ENCODE measurements at places on chromosomes 5 and 9. TPM values are rescaled to one million over a fixed set of nuclear protein-coding genes. Genes with fewer than 3 reads are reported as not detected.

The PCDHA13 gene
- not detected for total RNA-seq

The GDA gene
- total RNA-seq = not detected

The CXCL14 gene
- not detected for total RNA-seq

The SPAG8 gene
- total RNA-seq = 1.5 TPM

The CAMK4 gene
- total RNA-seq = 71.8 TPM

The IFNK gene
- total RNA-seq = not detected

The FUT7 gene
- total RNA-seq = not detected

The SLC22A4 gene
- 1.7 TPM for total RNA-seq

The RHOBTB3 gene
- 0.39 TPM for total RNA-seq

The NOTCH1 gene
- total RNA-seq = 81.3 TPM

The ODF2 gene
- total RNA-seq = 61.5 TPM

The SOHLH1 gene
- total RNA-seq = not detected

The WDR38 gene
- not detected for total RNA-seq

The IQGAP2 gene
- total RNA-seq = 28.3 TPM

The INSYN2B gene
- not detected for total RNA-seq

- no peak overlapping the region for H3K27ac ChIP-seq
- no peaks in the 10 kb centered on the region for H3K27me3 ChIP-seq
- no peak for DNase-seq
Observed at GRCh38 chr5:23330726-23331125, 176.7 kb upstream of the PRDM9 start.

GRCh38 chr5:59891962-59892643, 1.4 kb downstream of the PDE4D start:
- DNase-seq = no peak
- no peak overlapping the region for H3K27ac ChIP-seq
- H3K36me3 ChIP-seq = no peaks in the 10 kb centered on the region

GRCh38 chr5:146196459-146197048, 6.9 kb upstream of the RBM27 start:
- no peak overlapping the region for H3K4me3 ChIP-seq
- no peaks in the 10 kb centered on the region for H3K36me3 ChIP-seq
- no peaks in the 10 kb centered on the region for H3K27me3 ChIP-seq
- peaks cover 6% of the 10 kb centered on the region for H3K4me1 ChIP-seq
- no peak overlapping the region for H3K27ac ChIP-seq

GRCh38 chr9:16898464-16898863, 28.0 kb upstream of the BNC2 start:
- H3K27ac ChIP-seq = no peak overlapping the region
- H3K27me3 ChIP-seq = no peaks in the 10 kb centered on the region
- H3K36me3 ChIP-seq = no peaks in the 10 kb centered on the region
- DNase-seq = no peak
- no peak overlapping the region for H3K4me3 ChIP-seq

- DNase-seq = no peak
- H3K27me3 ChIP-seq = no peaks in the 10 kb centered on the region
- H3K27ac ChIP-seq = no peak overlapping the region
- H3K4me1 ChIP-seq = no peaks in the 10 kb centered on the region
Observed at GRCh38 chr5:106489004-106489403, 1181.7 kb downstream of the EFNA5 start.

DNA sequence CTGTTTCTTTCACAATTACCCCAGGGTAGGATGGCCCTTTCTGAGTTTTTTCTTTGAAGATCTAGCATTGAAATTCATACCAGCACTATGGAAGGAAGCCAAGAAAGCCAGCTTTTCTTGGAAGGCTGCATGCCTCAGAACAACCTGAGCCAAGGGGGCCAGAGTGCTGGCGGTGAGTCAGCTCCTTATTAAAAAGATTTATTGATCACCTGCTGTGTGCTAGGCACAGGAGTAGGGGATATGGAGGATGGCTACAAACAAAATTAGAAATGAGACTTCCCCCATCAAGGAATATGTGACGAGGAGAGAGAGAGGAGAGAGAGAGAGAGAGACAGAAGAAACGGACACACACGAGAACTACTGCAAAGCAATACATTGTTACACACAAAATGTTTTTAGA, 184.6 kb upstream of the PUM3 start:
- H3K27ac ChIP-seq = no peak overlapping the region
- H3K27me3 ChIP-seq = no peaks in the 10 kb centered on the region
- H3K36me3 ChIP-seq = no peaks in the 10 kb centered on the region
- no peak overlapping the region for H3K4me3 ChIP-seq
- no peaks in the 10 kb centered on the region for H3K4me1 ChIP-seq

- H3K4me1 ChIP-seq = no peaks in the 10 kb centered on the region
- no peak overlapping the region for H3K4me3 ChIP-seq
- no peak overlapping the region for H3K27ac ChIP-seq
- no peak for DNase-seq
Observed at GRCh38 chr5:167816354-167816753, 475.1 kb upstream of the WWC1 start.

DNA sequence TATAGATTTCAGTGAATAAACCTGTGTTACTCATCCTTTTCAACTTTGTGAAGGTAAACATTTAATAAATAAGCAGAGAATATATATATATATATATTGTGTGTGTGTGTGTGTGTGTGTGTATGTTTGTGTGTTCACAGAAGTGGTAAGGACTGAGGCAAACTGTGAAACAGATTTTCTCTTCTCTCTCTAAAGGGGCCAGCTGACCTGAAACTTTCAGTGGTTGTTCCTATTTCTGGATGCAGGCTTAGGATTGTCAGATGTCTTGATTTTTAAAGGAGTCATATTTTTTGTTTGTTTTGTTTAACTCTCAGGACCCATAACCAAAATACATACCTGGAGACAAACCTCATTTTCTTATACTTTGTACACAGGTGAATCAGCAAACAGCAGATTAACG, 714.9 kb upstream of the MEF2C start:
- DNase-seq = no peak
- H3K27ac ChIP-seq = no peak overlapping the region
- no peaks in the 10 kb centered on the region for H3K4me1 ChIP-seq

GRCh38 chr5:23930985-23931384, 423.6 kb downstream of the PRDM9 start:
- H3K36me3 ChIP-seq = no peaks in the 10 kb centered on the region
- no peak for DNase-seq
- no peak overlapping the region for H3K4me3 ChIP-seq
- no peaks in the 10 kb centered on the region for H3K4me1 ChIP-seq
- no peak overlapping the region for H3K27ac ChIP-seq
- H3K27me3 ChIP-seq = no peaks in the 10 kb centered on the region

DNA sequence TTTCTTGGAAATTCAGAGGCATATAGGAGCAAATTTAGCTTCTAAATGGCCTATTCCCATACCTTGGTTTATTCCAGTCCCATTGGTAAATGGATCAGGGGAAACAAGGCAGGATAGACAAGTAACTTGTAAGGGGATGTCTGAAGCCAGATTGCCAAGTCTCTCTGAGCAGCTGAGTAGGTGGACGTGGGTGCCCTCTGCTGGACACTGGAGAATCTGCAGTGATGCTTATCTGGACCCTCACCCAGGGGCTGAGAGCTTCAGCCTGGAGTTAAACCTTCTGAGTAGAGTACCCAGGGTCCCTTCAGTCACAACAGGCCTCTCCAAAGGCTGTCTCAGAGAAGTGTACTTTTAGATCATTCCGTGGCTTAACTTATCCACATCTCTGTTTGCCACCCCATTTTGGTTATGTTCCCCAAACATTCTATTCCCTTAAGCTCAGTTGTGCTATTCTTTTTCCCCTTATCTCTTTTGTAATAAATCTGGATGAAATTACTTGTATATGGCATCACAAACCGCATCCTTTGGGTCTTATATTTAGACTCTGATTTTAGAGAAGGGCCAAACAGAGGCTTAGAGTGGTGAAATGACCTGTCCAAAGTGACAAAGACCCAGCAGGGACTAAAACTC, 218.3 kb upstream of the GLRA1 start:
- H3K4me3 ChIP-seq = no peak overlapping the region
- peak; percentile 17 for DNase-seq
- H3K36me3 ChIP-seq = no peaks in the 10 kb centered on the region
- H3K4me1 ChIP-seq = no peaks in the 10 kb centered on the region

- DNase-seq = no peak
- H3K36me3 ChIP-seq = no peaks in the 10 kb centered on the region
- H3K4me1 ChIP-seq = no peaks in the 10 kb centered on the region
Observed at GRCh38 chr9:97046228-97046627, 7.3 kb upstream of the CTSV start.

GRCh38 chr5:56161439-56161823, 71.7 kb downstream of the ANKRD55 start:
- H3K36me3 ChIP-seq = no peaks in the 10 kb centered on the region
- no peaks in the 10 kb centered on the region for H3K27me3 ChIP-seq
- no peak overlapping the region for H3K27ac ChIP-seq
- no peak for DNase-seq
- no peak overlapping the region for H3K4me3 ChIP-seq

GRCh38 chr9:68683433-68683832, 21.6 kb upstream of the PIP5K1B start:
- H3K4me3 ChIP-seq = no peak overlapping the region
- peak overlapping the region; percentile 89 for H3K27ac ChIP-seq
- H3K36me3 ChIP-seq = no peaks in the 10 kb centered on the region
- H3K27me3 ChIP-seq = peaks cover 1% of the 10 kb centered on the region

- H3K4me1 ChIP-seq = no peaks in the 10 kb centered on the region
- no peak overlapping the region for H3K27ac ChIP-seq
- H3K4me3 ChIP-seq = no peak overlapping the region
- no peak for DNase-seq
- H3K27me3 ChIP-seq = peaks cover 13% of the 10 kb centered on the region
Observed at GRCh38 chr5:111563031-111563822, 50.9 kb upstream of the STARD4 start.

GRCh38 chr5:168920019-168920810, 341.0 kb upstream of the PANK3 start:
- H3K4me1 ChIP-seq = peaks cover 4% of the 10 kb centered on the region
- no peaks in the 10 kb centered on the region for H3K36me3 ChIP-seq
- H3K27ac ChIP-seq = no peak overlapping the region
- no peak for DNase-seq
- no peak overlapping the region for H3K4me3 ChIP-seq

DNA sequence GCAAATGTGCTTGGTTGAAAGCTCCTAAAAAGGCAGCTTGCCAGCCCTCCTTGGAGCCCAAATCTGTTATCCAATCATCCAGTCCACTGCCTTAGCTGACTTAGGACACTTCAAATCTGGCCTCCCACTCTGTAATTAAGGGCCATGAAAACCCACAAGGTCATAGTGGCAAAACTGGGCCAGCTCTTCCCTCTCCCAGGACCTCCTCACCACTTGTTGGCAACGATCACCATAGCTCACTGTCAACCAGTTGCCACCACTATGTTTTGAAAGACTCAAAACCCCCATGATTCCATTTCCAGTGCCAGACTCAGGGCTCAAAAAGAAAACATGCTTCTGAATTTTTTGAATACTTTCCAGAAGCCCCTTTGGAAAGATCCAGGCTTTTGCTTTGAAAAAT, 107.5 kb downstream of the NREP start:
- H3K4me1 ChIP-seq = peaks cover 1% of the 10 kb centered on the region
- no peak overlapping the region for H3K27ac ChIP-seq
- no peaks in the 10 kb centered on the region for H3K36me3 ChIP-seq
- peaks cover 9% of the 10 kb centered on the region for H3K27me3 ChIP-seq
- no peak for DNase-seq

DNA sequence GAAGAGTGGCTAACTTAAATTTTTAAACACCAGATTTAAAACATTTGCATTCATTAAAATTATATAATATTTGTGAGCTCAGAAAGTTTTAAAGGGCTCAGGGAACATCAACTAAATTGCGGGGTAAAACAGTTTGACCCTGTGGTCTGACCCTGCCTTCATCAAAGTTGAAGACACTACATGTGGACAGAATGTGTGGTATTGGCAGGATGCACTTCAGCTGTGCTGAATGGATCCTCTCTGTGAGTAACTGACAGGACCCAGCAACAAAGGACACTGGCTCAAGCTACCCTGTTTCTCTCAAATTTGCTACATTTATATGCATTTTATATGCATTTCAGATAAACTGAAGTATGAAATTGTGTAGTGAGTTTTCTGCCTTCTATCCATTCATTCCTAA, 288.5 kb downstream of the ZNF608 start:
- DNase-seq = no peak
- no peaks in the 10 kb centered on the region for H3K36me3 ChIP-seq
- H3K4me3 ChIP-seq = no peak overlapping the region

DNA sequence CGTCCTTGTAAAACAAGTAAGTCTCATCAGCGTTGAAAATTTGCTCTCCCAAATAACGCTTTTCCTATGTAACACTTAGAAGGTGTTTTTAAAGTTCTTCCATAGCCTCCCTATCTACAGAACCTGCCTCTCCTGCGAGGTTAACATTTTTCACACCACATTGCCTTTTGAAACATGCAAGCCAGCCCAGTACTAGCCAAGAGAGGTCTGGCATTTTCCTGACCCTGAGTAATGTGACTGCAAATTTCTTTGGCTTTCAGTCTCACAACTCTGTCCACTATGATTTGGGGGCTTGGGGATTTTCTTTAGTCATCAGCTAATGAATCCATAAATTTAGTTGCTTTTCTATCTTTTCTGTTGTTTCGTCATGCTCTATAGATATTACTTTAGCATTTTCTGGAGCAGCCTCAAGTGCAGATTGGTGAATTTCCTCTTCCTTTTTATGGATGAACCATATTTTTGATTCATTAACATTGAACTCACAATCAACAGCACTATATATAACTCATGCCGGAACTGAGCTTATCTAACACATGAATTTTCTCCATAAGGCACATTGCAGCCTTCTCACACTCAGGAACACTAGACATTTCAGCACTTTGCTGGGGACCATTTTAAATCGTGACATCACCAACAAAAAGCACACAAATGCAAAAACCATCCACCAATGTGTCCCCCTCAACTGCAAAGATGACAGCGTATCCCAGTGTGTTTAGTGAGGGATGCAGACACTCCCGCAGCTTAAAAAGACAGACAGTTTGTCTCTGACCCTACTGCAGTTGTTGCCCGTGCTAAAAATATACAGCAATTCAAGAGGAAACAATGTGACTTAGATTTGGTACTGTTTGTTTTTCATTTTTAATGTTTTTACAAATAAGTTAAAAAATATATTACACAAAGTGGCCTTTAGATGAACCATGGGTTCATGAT, 77.2 kb upstream of the SPATA31C2 start:
- DNase-seq = no peak
- H3K27me3 ChIP-seq = peaks cover 27% of the 10 kb centered on the region
- H3K4me1 ChIP-seq = no peaks in the 10 kb centered on the region
- H3K27ac ChIP-seq = no peak overlapping the region
- H3K4me3 ChIP-seq = no peak overlapping the region

DNA sequence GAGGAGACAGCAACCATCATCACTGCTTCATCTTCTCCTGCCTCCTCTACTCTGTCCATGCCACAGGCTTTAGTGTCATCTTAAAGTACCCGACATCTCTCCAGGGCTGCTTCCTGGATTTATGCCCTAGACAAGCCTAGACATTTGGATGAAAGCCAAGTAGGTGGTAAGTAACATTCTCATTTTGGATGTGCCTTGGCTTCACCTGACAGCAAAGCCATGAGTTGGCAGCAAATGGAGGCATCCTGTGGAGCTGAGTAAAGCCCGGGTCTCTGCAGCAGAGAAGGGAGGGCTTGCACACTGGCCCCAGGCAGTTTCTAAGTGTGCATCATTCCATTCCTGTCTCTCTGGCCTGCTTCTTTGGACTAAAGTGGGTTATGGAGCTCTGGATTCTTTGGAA, 299.1 kb downstream of the DMAC1 start:
- H3K27me3 ChIP-seq = peaks cover 6% of the 10 kb centered on the region
- no peaks in the 10 kb centered on the region for H3K36me3 ChIP-seq
- H3K4me1 ChIP-seq = no peaks in the 10 kb centered on the region
- no peak overlapping the region for H3K27ac ChIP-seq
- H3K4me3 ChIP-seq = no peak overlapping the region

- peaks cover 79% of the 10 kb centered on the region for H3K36me3 ChIP-seq
- H3K4me3 ChIP-seq = no peak overlapping the region
- no peaks in the 10 kb centered on the region for H3K27me3 ChIP-seq
- no peak overlapping the region for H3K27ac ChIP-seq
- no peak for DNase-seq
- peaks cover 59% of the 10 kb centered on the region for H3K4me1 ChIP-seq
Observed at GRCh38 chr5:180797256-180798192, 5.1 kb downstream of the MGAT1 start.

Measured in activated T-helper 2 cell treated with anti-CD3 and anti-CD28 coated beads, Interferon-gamma antibody, Interleukin-2, Interleukin-4, amounts not matched to agents 10 μg/mL and 5 μg/mL and 100 μg/mL, durations not matched to agents 14 hours and 24 hours and 36 hours (primary cell).